ENCODE measurements at places on chromosomes 5 and 9. TPM values are rescaled to one million over a fixed set of nuclear protein-coding genes. Genes with fewer than 3 reads are reported as not detected.

The SPINK1 gene
- 86.3 TPM for polyA plus RNA-seq

The CCL28 gene
- 2.6 TPM for polyA plus RNA-seq

The LEAP2 gene
- 2.3 TPM for polyA plus RNA-seq

The TERT gene
- 0.46 TPM for polyA plus RNA-seq

The SCGB3A2 gene
- not detected for polyA plus RNA-seq

The PCA3 gene
- 0.38 TPM for polyA plus RNA-seq

The FOXD4 gene
- 0.96 TPM for polyA plus RNA-seq

The FOXD4L3 gene
- polyA plus RNA-seq: not detected

The HEMGN gene
- polyA plus RNA-seq: 2.1 TPM

The DND1 gene
- polyA plus RNA-seq: 0.21 TPM

The WNT8A gene
- 0.11 TPM for polyA plus RNA-seq

The AFAP1L1 gene
- polyA plus RNA-seq: 18.5 TPM

The ZER1 gene
- 38.7 TPM for polyA plus RNA-seq

The SLC36A2 gene
- 6.3 TPM for polyA plus RNA-seq

The PCDH12 gene
- 16.2 TPM for polyA plus RNA-seq

The SPINK7 gene
- polyA plus RNA-seq: 0.85 TPM

The SPATA31C2 gene
- polyA plus RNA-seq: 0.71 TPM

The NME5 gene
- polyA plus RNA-seq: 25.0 TPM

The ARHGEF37 gene
- 6.2 TPM for polyA plus RNA-seq

The RMI1 gene
- 24.5 TPM for polyA plus RNA-seq

The ZNF169 gene
- 12.9 TPM for polyA plus RNA-seq

The FYB1 gene
- polyA plus RNA-seq: 6.0 TPM

The ACOT12 gene
- polyA plus RNA-seq: 1.0 TPM

The C5orf46 gene
- not detected for polyA plus RNA-seq

The SPATA31A3 gene
- polyA plus RNA-seq: not detected

The SPINK5 gene
- 0.27 TPM for polyA plus RNA-seq

The MYORG gene
- 9.4 TPM for polyA plus RNA-seq

The LCN9 gene
- not detected for polyA plus RNA-seq

The HSD17B3 gene
- polyA plus RNA-seq: 1.5 TPM

The FREM1 gene
- 180 TPM for polyA plus RNA-seq

The BTNL8 gene
- polyA plus RNA-seq: 0.18 TPM

The SPATA31C1 gene
- 0.71 TPM for polyA plus RNA-seq

The GRIA1 gene
- polyA plus RNA-seq: 4.0 TPM

The STPG3 gene
- 1.0 TPM for polyA plus RNA-seq

The ADAMTS2 gene
- 11.9 TPM for polyA plus RNA-seq

The NKD2 gene
- 23.8 TPM for polyA plus RNA-seq

The NUP214 gene
- polyA plus RNA-seq: 39.8 TPM

The IL13 gene
- not detected for polyA plus RNA-seq

The MEF2C gene
- 55.0 TPM for polyA plus RNA-seq

The SLC25A46 gene
- 56.0 TPM for polyA plus RNA-seq

The CDH9 gene
- 14.8 TPM for polyA plus RNA-seq

The TIMD4 gene
- polyA plus RNA-seq: 0.55 TPM

The ADRB2 gene
- 0.09 TPM for polyA plus RNA-seq

The GAPT gene
- polyA plus RNA-seq: 1.5 TPM

The IFNA13 gene
- not detected for polyA plus RNA-seq
